ENCODE measurements at places on chromosomes 3 and 15.

- DNase-seq: no peak
Measured at GRCh38 chr15:35560870-35561269, 14.9 kb upstream of the DPH6 start.

GRCh38 chr15:36358523-36358922 lies 220.9 kb upstream of the CDIN1 start:
- no peak for DNase-seq

DNA sequence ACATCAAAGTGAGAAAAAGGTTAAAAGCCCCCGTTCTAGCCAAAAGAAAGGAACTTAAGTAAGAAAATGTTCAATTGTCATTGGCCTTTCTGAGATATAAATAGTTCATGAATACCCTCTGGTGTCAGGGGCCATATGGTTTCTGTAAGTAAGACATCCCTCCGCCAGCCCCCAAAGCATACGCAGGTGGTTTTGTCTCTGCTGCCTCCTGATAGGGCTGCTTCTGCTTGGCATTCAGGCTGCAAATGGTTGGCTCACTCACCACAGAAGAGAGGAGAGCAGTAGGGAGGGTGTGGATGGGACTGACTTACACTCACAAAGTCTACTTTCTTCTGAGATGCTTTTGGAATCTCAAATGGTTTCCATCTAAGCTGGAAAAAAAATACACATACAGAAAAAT lies 29.8 kb downstream of the HGD start:
- no peak for DNase-seq

GRCh38 chr3:14652-15051 lies 181.9 kb upstream of the CHL1 start:
- no peak for DNase-seq

DNA sequence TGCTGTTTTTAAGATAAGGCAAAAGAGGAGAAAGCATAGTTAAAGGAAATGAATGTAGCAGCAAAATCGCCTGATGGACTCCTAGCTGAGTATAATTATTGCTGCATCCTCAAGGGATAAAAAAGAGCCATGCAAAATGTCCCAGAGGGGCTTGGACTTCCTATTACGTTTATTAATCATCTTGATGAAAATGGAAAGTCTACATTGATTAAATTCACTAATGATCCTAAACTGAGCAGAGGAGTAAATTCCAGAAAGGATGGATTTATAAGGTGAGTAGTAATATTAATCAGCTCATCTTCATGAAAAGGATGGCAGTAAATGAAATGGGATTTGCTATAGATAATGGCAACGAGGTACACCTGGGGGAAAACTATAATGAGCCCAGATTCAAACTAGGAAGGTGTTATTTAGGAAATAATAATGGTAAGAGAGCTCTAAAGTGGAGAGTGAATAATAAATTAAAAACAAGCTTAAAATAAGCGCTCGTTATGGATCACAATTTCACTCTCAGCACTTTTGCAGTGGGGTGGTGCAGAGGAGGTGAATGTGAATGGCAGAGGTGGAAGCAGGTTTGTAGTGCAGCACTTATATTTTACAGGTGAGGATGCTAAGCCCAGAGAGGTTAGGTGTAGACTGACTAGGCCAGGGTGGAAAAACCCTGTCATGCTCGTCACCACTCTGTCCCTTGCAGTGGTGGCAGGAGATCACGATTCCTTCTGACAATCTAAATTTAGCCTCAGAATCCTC lies 22.3 kb downstream of the IL5RA start:
- DNase-seq: no peak

DNA sequence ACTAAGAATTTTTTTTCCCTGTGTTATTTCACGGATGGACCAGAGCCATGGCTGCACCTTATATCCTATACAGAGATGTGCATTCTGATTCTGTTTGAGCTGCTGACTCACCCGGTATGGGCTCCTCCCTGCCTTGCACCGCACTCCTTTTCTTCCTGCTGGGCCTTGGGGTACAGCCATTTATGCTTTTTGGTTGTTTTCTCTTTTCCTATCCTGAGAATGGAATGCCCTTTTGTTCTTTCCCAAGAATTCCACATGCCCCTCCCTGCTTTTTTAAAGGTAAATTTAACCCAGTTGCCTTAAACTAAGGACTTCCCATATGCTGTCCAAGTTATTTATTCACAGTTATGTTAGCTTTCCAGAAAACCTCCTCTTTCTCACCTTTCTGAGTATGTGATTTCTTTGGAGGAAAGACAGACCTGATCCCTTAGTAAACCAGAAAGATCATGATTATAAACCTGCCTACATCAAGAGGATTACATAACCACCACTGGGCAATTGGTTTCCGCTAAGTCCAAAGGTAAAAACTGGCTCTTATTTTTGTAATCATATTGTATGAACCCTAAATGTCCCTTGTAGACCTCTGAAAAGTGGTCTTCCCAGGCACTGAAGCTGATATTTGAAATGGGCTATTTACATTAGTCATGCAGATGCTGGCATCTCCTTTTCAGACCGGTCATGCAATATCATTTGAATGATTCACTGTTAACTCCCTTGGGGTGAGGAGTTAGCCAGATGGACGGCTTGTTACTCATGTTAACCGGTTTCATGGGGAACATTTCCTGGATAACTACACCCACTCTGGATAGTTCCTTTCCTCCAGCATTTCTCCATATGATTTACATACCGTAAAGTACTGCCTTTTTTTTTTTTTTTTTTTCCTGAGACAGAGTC lies 45.5 kb downstream of the TMOD3 start:
- no peak for DNase-seq

- no peak for DNase-seq
Measured at GRCh38 chr3:50483374-50483773, 20.1 kb downstream of the CACNA2D2 start.

DNA sequence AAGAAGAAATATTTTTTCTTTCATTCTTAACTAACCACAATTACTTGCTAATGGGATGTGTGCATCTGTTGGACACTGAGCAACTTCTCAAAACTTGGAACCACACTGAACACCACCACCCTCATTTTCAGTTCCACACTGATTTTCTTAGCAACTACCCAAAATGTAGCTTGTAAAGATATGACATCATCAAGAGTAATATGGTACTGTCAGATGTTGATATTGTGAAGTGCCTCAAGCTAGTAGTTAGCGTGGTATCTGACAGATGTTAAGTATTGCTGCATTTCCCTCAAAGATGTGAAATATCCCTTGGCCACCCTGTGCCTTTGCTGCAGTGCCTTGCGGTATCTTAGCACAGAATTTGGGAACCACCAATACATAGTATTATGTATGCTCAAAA lies 9.3 kb downstream of the RFTN1 start:
- no peak for DNase-seq

DNA sequence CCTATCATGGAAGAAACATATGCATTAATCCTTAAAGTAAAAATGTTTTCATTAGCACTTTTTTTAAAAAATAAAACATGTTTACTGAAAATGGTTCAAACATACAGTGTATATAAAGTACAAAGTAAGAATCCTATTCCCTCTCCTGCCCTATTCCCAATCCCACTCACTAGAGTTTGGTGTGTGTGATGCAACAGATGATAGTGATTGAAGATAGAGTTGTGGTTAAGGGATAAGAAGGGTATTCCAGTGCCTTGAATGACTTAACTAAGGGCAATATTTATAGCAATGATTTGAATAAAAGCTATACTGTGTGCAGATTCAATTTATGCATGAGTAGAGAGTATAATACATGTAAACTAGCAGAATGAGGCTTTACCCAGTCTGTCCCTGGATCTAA lies 18.1 kb downstream of the ZNF280D start:
- DNase-seq: no peak

- no peak for DNase-seq
Measured at GRCh38 chr3:157958457-157958856, 147.8 kb downstream of the SHOX2 start.

DNA sequence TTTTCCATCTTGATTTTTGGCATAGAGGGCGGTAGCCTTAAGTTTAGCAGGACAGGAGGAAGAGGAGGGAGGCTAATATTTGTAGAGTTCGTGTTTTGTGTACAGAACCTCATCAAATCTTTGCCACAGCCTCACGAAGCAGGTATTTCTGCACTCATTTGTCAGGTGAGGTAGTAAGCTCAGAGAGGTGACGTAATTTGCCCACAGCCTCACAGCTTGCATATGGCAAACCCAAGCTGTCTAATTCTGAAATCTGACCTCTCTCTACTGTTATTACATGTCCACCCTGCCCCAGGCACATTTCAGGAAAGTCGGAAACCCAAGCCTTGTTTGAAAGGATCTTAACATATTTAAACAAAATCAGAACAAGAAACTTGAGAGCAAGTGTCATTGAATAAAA lies 91.1 kb upstream of the TPM1 start:
- DNase-seq: no peak

- no peak for DNase-seq
Measured at GRCh38 chr15:89649013-89649625, 6.1 kb downstream of the KIF7 start.

DNA sequence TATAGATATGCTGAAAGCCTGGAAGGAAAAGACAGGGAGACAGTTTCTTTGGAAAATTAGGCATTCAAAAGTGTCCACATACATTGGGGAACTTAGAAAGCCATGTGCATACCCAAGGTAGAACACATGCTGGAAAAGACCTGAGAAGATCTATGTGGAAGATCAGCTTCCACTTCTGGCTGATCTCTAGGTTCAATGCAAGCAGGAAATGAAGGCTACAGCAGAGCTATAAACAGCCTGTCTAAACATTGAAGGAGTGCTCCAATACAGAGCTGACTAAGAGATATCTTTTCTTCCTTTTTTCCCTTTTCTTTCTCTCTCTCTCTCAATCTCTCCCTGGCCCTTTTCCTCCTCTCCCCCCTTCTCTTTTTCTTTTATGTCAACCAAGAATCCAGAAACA lies 73.6 kb upstream of the TCF12 start:
- no peak for DNase-seq

GRCh38 chr3:146493221-146493620 lies 23.9 kb upstream of the PLSCR2 start:
- DNase-seq: no peak

- DNase-seq: no peak
Measured at GRCh38 chr3:196321162-196321561, 3.1 kb upstream of the DYNLT2B start.

- no peak for DNase-seq
Measured at GRCh38 chr15:96046620-96047240, 283.8 kb upstream of the NR2F2 start.

DNA sequence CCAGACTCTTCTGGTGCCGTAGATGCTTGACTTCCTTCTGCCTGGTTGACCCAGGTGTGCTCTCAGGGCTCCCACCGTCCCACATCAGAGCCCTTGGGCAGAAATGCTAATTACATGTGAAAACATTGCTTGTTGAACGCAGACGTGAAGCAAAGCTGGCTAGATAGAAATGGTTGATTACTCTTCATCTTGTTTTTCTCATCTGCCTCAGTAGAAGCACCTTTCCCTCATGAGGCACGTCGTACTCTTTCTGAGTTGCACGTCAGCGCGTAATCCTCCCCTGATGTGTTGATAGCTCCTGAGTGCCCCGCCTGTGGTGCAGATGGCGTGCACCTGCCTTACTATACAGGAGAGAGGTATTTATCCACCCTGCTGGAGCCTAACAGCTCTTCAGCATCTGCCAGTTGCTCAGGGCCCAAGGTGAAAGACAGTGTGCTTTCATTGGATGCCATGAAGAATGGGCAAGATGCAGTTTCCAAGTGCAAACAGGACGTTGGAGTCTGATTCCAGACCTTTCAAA lies 18.1 kb downstream of the MAP6D1 start:
- DNase-seq: no peak

DNA sequence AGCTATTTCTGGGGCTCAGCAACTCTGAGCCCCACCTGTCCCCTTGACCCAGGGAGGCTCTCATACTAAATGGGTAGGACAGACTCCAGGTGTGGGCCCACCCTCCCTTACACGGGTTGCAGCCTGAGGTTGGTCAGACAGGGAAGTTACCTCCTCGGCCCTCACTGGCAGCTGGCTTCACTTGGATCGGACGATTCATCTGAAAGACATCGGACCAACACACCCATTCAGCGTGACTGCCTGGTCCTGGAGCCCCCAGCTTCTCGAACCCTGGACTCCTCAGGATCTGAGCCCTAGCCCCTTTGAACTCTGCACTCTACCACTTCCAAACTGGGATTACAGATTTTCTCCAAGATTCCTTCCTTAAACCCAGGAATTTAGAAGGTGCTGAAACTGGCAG lies 15.4 kb downstream of the CELF6 start:
- DNase-seq: no peak

GRCh38 chr15:33101036-33101435 lies 93.5 kb downstream of the FMN1 start:
- DNase-seq: no peak

GRCh38 chr3:123331006-123331405 lies 117.9 kb downstream of the ADCY5 start:
- DNase-seq: no peak

- no peak for DNase-seq
Measured at GRCh38 chr15:76514282-76514681, 177.7 kb downstream of the ISL2 start.

DNA sequence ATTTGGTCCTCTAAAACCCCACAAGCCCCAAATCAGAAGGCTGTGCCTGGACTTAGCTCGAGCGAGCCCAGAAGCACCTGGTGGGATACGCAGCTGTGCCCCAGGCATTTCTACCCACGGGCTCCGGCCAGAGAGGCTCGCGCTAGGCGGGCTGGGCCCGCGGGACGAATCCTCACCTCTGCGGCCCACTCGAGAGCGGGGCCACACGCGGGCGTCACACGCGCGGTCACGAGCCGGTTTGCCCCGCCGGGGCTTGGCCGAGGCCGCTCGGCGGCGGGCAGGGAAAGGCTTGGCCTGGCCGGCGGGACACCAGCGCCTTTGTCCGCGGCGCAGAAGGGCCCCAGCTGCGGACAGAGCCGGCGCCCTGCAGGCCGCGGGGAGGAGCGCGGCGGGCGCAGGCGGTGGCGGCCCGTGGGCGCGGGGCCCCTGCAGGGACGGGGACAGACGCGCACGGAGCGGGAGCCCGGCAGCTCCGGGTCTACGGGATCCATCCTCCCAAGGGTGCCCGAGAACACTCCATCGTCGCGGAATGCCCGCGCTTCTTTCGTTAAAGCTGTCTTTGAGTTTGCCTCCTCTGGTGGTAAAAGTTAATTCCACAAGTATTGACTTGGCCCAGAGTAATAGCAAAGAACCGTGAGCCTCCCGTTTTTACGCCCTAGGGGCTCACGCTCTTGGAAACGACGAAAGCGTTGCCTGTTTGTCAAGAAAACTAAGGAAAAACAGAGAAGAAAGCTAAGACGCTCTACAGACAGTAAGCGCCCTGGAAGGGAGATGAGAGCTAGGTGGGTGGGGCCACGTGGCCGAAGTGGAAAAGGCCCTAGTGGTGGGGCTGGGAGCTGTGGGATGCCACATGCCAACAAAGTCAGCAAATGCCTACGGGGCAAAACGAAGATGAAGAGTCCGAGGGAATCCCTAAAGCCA lies 26.4 kb downstream of the TYRO3 start:
- peak; percentile 42 for DNase-seq
